Fibroblast of the aortic adventitia (primary cell): ENCODE measurements at places on chromosomes 4 and X. TPM values are rescaled to one million over a fixed set of nuclear protein-coding genes. Genes with fewer than 3 reads are reported as not detected.

The GNRHR gene
- total RNA-seq: not detected in 2 replicates

The ZFP92 gene
- total RNA-seq: 0.08 TPM in 1 of 2 replicates, not detected in the other

The F11 gene
- not detected in 2 replicates for total RNA-seq

The TEX13C gene
- total RNA-seq: not detected in 2 replicates

The FNIP2 gene
- 21.2 and 34.3 TPM in 2 replicates for total RNA-seq

The PIN4 gene
- total RNA-seq: 4.6 and 9.0 TPM in 2 replicates

The MAMLD1 gene
- 0.49 and 1.9 TPM in 2 replicates for total RNA-seq

The AGTR2 gene
- total RNA-seq: not detected in 2 replicates

The ENOX2 gene
- 13.2 and 16.5 TPM in 2 replicates for total RNA-seq
